ENCODE measurements at places on chromosomes 1 and 21.
A peak's percentile ranks its signal among the peaks of the same experiment; 100 is the strongest.

GRCh38 chr1:84415396-84415795 lies 17.1 kb downstream of the DNASE2B start:
- H3K27me3 ChIP-seq = no peaks in the 10 kb centered on the region
- no peaks in the 10 kb centered on the region for H3K36me3 ChIP-seq
- no peak overlapping the region for H3K27ac ChIP-seq
- no peaks in the 10 kb centered on the region for H3K4me1 ChIP-seq

DNA sequence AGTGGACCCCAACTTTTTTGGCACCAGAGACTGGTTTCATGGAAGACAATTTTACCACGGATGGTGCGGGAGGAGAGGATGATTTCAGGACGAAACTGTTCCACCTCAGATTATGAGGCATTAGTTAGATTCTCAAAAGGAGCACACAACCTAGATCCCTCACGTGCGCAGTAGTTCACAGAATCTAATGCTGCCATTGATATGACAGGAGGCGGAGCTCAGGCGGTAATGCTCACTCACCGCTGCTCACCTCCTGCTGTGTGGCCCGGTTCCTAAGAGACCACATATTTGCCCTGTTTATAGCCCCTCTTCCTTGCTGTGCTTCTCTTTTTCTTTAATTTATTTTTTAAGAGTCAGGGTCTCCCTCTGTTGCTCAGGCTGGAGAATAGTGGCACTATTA lies 4.6 kb downstream of the NTRK1 start:
- H3K27me3 ChIP-seq = peaks cover 8% of the 10 kb centered on the region
- H3K4me1 ChIP-seq = peaks cover 6% of the 10 kb centered on the region
- no peak overlapping the region for H3K4me3 ChIP-seq

DNA sequence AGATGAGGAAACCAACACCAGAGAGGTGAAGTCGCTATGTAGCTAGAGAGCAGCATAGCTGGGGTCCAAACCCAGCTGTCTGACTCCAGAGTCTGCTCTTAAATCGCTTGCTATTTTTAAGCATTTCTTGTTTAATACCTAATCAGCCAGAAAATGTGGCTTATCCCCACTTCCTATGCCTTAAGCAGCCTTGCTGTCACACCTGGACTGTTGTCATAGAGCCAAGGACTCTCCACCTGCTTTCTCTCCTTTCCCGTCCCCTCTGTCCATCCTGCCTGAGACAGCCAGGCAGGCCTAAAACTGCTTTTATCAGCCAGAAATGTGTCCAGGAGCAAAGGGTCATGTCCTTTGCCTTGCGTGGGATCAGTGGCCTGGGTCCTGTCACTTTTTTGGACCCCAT lies 28.3 kb upstream of the EPHA8 start:
- H3K27me3 ChIP-seq = no peaks in the 10 kb centered on the region
- DNase-seq = no peak
- H3K36me3 ChIP-seq = no peaks in the 10 kb centered on the region
- H3K4me1 ChIP-seq = no peaks in the 10 kb centered on the region

DNA sequence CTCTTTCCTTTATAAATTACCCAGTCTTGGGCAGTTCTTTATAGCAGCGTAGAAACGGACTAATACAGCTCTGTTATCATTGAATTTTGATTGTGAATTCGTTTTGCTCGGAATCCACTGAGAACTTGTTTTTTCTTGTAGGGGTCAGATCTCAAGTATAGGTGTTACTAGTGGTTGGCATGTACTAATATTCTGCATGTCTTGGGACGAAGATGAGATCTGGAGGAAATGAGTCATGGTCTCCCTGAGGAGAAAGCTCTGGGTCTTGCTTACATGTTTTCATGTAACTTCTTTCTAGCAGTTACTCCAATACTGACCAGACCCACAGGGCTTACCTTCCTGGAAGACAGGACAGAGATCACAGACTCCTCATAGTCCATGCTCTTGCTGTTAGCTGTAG lies 30.3 kb downstream of the ZSCAN20 start:
- H3K36me3 ChIP-seq = peaks cover 6% of the 10 kb centered on the region
- no peaks in the 10 kb centered on the region for H3K27me3 ChIP-seq
- H3K4me3 ChIP-seq = no peak overlapping the region
- no peak overlapping the region for H3K27ac ChIP-seq
- no peak for DNase-seq
- no peaks in the 10 kb centered on the region for H3K4me1 ChIP-seq

DNA sequence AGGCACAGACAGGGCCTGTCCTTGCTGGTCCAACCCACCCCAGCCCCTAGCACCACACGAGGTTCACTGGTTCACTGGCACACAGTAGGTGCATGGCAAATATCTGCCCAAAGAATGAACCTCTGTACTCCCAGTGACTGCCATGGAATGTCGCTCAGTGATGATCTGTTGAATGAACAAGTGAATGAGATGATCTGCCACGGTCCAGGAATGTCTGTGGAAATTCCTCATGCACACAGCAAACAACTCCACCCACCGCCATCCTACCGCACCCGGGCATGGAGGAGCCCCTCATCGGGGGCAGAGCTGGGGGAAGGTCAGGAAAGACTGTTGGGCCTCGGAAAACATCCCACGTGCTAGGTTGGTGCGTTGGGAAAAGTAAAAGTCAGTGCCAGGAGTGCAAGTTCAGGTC lies 1.7 kb downstream of the HSPG2 start:
- H3K27me3 ChIP-seq = no peaks in the 10 kb centered on the region
- DNase-seq = no peak
- H3K36me3 ChIP-seq = no peaks in the 10 kb centered on the region
- H3K4me1 ChIP-seq = peaks cover 70% of the 10 kb centered on the region
- peak overlapping the region; percentile 98 for H3K27ac ChIP-seq
- peak overlapping the region; percentile 75 for H3K4me3 ChIP-seq

DNA sequence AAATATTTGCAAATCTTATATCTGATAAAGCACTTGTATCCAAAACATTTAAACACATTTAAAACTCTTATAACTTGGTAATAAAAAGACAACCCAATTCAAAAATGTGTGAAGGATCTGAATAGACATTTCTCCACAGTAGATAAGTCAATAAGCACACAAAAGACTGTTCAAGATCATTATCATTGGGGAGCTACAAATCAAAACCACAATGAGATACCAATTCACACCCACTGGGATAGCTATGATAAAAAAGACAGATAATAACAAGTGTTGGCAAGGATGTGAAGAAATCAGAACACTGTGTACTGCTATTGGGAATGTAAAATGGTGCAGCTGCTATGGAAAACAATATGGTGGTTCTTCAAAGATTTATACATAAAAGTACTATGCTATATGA lies 5.1 kb upstream of the LIN9 start:
- peaks cover 2% of the 10 kb centered on the region for H3K4me1 ChIP-seq
- no peaks in the 10 kb centered on the region for H3K27me3 ChIP-seq
- no peak for DNase-seq
